Right renal pelvis (tissue), 4 donors: ENCODE measurements at places on chromosomes 7 and 10.

- DNase-seq: no peak
Measured at GRCh38 chr10:110843796-110844616, 27.7 kb upstream of the PDCD4 start.

DNA sequence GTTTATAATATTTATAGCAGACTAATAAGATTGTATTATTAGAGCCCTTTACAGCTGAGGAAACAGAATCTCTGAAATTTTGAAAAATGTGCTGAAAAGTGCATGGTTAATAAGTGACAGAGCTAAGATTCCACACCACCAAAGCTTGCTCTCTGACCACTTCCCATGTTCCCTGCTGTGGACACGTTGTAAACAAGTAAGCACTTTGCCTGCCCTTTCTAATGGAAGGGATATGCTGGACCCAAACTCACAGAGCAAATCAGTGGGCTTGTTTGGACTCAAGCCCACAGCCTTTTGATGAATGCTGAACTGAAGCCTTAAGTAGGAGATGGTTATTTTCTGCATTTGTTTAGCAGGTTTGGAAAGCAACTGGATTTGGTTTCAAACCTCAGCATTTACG, 214.0 kb upstream of the TMEM72 start:
- DNase-seq: no peak

- DNase-seq: no peak
Measured at GRCh38 chr7:23467806-23468525, 2.3 kb downstream of the IGF2BP3 start.

GRCh38 chr7:20270867-20271266, 53.7 kb upstream of the MACC1 start:
- no peak for DNase-seq

DNA sequence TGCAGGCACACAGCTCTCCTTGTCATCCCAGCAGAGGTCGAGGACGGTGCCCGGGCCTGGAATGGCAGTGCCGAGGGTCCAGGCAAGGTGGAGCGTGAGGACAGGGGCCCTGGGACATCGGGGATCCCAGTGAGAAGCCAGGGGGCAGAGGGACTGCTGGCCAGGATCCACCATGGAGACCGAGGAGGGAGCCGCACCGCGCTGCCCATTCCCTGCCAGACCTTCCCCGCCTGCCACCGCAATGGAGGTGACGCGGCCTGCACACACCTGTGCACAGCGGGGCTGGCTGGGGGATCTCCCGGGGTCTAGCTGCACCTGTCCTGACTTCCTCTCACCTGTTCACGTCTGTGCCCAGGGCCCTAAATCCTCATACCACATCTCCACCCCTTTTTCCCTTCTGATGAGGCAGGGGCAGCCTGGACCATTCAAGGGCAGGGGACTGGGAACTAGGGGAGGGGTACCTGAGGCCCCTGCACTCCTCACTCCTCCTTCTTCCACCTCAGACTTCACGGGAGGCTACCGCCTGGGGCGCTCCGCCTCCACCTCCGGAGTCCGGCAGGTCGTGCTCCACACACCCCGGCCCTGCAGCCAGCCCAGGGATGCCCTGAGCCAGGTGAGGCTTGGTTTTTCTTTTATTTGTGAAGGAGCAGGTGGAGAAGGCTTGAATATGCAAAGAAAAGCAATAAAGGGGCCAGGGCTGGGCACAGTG, 6.9 kb downstream of the NYAP1 start:
- no peak for DNase-seq

DNA sequence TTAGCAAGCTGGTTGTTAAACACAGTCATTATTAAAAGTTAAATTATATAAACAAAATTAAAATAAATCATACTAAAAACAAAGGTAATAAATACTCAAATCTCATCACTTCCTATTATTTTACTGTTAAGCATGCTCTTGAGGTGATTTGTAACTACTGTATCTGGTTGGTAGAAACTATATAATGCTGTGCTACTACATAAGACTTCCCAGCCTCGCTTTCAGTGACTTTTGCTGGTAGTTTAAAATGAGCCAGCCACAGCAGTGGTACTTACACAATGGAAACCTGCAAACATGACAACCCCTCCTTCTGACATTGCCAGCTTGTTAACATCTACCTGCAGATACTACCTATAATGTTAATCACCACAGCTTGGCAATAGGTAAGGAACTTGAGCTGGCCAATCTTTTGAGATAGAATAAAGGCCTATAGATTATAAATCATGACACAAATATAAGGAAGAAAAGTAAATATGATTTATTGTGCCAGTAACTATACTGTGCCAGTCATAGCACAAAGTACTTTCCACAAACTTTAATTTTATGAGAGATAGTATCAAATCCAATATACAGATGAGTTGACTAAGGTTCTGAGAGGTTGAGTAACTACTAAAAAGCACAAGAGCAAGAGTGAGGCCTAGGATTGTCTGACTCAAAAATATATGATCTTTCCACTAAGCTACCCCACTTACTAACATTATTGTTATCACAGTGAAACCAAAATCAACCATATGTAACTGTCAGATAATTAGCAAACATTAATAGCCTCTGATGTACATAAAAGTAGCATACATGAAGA, 181.1 kb upstream of the ASAH2 start:
- no peak for DNase-seq

GRCh38 chr7:98291717-98292116, 10.2 kb downstream of the BRI3 start:
- DNase-seq: no peak

- DNase-seq: no peak
Measured at GRCh38 chr10:71685554-71686232, 33.9 kb downstream of the C10orf105 start.

GRCh38 chr7:128304212-128304611, 39.5 kb downstream of the RBM28 start:
- DNase-seq: no peak

DNA sequence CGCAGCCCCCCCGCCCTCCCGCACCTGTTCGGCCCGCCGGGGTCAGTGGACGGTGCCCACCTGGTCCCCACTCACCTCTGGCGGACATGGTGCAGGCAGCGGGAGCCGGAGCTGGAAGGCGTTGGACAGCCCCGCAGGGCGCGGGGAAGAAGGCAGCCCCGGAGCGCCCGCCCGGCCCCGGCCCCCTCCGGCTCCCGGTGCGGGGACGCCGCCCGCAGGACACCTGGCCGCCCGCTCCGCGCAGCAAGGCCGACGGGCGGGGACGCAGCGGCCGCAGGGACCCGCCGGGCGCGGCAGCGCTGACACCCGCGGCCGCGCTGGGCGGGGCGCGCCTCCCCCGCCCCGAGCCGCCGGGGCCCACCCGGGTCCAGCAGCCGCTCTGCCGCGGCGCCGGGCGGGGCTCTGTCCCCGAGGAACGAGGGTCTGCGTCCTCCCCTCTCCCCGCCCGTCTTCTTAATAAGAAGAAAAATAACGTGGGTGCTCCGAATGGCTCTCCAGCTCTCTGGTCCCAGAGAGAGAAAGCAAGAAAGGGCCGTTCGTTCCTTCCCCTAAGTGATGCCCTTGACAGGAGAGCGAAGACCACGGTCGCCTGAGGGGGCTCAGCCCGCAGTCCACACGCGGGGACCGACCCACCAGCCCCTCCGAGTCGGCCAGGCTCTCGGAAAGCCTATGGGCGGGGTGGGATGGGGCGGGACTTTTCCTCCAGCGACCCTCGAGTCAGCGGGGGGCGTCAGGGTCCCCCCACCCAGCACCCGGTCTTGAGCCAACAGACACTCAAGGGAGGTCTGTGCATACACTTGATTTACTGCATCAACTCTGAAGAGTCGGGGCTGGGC, 53.4 kb upstream of the FHIP2A start:
- no peak for DNase-seq

- DNase-seq: no peak
Measured at GRCh38 chr10:106566873-106567272, 597.6 kb downstream of the SORCS1 start.

DNA sequence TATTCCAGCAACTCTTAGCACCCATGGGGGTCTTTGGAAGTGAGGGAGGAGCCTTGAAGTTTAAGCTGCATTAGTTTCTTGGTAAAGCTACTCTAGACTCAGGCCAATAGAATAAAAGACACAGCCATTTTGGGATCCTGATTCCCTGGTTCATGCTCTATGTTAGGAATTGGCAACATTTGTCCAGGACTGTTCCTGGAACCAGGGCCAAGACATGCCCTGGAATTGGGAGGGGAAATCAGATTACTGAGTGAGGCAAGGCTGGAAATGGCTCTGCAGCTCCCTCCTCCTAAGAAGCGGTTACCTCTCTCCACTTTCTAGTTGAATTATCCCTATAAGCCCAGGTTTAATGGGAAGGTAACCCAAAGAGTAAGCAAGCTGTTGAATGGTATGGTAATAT, 14.2 kb upstream of the BMPR1A start:
- no peak for DNase-seq

GRCh38 chr10:129033340-129033739, 433.7 kb upstream of the MGMT start:
- DNase-seq: no peak

DNA sequence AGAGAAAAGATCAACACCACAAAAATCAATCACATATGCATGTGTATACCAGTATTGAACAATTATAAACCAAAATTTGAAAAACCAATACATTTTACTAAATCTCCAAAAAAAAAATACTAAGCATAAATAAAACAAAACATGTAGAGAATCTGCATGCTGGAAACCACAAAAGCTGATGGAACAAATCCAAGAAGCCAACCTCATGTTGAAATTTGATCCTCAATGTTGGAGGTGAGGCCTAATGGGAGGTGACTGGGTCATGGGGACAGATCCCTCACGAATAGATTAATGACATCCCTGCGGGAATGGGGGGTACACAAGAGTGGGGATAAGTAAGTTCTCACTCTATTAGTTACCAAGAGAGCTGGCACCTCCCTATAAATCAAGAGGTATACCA, 82.5 kb downstream of the OAT start:
- no peak for DNase-seq

- DNase-seq: peak; percentile 27
Measured at GRCh38 chr7:87628780-87629569, 777 bp downstream of the RUNDC3B start.

DNA sequence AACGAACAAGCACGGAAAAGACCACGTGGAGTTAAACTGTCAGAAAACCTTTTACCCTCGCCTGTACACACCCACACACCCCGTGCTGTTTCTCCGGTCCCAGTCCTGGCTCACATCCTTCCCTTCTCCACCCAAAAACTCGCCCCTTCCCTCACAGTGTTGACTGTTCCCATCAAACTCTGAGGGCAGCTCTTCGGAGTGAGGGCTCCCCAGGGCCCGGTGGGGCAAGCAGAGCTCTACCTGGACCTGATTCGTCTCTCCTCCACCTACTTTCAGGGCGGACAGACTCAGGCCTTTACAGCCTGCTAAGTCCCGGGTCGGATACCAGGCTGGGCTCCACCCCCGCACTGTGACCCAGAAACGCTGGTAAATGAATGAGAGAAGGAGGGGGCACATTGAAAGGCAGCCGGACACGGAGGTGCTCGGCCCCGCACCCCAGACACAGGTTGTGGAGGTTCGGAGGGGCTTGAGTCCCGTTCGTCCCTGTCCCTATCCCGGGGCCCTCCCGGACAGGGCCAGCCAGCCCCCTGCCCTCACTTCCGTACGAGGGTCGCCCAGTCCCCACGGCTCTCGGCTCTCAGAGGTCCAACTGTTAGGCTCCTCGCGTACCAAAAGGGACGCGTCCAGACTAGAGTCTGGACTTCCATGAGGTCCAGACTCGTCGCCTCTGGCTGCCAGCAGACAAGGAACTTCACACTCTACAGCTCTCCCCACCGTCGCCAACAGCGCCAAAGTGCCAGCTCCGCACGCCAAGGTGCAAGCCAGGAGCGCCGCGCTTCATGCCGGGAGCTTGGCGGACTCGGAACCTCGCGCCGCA, 31.7 kb upstream of the ASL start:
- DNase-seq: no peak
